ENCODE measurements at places on chromosomes 1 and 21.

DNA sequence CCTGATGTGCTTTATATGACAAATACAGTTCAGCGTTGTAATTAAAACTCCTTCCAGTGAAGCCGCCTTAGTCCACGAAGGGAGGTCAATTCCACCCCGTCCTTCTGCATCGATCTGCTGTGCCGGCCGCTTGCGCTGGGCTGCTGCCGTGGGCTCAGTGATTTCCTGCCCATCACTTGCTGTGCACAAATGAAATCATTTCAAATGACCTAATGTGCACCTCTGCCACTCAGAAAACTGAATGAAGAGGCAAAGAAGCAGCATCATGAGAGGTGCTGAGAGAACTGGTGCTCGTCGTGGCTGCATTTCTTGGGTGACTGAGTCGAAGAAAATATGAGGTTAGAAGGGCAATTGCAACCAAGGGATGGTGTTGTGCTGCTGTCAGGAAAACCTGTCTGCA lies 144.3 kb upstream of the SYT6 start:
- no peak for DNase-seq

GRCh38 chr1:226404063-226404903 lies 3.6 kb downstream of the PARP1 start:
- no peak for DNase-seq

GRCh38 chr21:34544032-34544496 lies 32.1 kb upstream of the KCNE1 start:
- DNase-seq: peak; percentile 85

DNA sequence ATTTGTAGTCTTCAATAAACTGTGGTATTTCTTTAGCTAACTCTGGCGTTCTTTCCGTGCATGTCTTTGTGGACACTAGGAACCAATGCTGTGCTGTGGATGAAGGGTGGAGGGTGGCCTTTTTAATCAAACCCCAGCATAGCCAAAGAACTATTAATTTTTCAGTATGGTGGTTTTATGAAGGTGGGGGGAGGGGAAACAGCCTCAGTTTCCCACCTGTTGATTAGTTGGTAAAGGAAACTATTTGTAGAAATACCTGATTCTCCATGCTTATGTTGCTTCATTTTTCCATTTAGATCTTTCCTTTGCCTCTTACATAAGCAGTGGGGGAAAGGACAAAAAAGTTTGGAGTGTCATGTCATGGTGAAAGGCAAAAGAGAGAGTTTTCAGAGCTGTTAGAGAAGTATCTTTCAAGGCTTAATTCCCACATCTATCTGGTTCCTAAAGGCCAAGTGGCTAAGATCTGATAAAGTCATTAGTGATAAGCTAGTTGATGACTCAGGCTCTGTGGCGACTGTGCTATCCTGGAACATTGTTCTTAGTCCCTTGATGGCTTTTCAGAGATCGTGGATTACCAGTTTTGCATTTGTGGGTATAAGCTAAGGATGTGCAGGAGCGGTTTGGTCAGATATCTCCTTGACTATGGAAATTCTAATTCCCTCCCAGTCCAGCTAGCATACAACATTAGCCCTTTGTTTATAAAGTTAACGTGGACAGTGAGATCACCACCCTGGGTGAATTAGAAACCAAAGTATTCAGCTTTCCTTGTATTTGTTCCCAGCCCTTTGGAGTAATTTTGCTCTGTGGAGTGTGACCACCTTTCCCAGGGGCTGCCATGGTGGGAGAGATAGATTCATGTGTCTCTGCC lies 8.7 kb upstream of the HAX1 start:
- DNase-seq: no peak
